Cerebellum (tissue), 4 donors: ENCODE measurements at places on chromosomes 5 and 9. TPM values are rescaled to one million over a fixed set of nuclear protein-coding genes. Genes with fewer than 3 reads are reported as not detected.

HRCT1 gene
- not detected for total RNA-seq

COX7C gene
- 172 TPM for total RNA-seq

- no peak for DNase-seq
Observed at GRCh38 chr9:19379697-19380046, 364 bp downstream of the RPS6 start.

DNA sequence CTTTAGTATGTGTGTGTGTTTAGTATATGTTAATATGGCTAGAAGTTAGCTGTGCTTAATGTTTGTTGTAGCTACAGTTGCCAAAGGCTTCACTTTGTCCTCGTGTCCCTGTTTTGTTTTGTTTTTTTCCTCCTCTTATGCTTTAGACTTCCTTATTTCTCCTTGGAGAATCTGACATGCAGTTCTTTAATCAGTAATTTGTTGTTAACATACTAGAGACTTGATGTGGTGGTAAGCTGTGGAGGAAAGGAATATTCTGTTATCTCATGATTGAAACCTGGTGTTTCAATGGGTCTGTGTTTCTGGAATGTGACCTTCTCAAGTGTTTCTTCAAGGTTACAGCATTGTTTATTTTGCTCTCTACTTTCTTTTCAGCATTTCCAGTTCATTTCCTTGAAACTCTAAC is 515.6 kb upstream of the ST8SIA4 start:
- DNase-seq, result no peak

GRCh38 chr5:107670932-107671741 is at the start of gene EFNA5:
Gene EFNA5 (minus strand): TSS chr5:107670937.
- peak; percentile 27 for DNase-seq

DNA sequence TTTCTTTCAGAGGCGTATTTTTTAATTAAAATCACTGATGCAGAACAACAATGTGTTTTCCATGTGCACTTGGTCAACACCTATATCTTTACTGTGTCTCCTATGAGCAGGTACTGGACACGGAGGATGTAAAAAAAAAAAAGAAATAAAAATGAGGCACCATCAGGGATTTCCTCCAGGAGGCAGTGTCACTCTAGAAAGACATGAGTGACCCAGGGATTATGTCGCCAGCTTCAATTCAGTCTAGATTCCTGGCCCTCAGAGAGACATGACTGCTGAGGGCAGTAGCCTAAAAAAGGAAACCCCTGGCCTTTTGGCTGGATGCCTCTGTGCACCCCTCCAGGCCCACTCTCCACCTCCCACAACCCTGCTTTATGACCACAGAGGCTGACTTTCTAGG is 18.3 kb upstream of the IL33 start:
- DNase-seq, result no peak

GRCh38 chr5:146767534-146767933 is 111.0 kb downstream of the PPP2R2B start:
- DNase-seq, result no peak
